ENCODE measurements at places on chromosomes 11 and 22.
A peak's percentile ranks its signal among the peaks of the same experiment; 100 is the strongest.

GRCh38 chr22:50477923-50478322, 3.1 kb upstream of the SBF1 start:
- no peaks in the 10 kb centered on the region for H3K27me3 ChIP-seq
- no peak overlapping the region for H3K4me3 ChIP-seq
- H3K27ac ChIP-seq: no peak overlapping the region
- peaks cover 10% of the 10 kb centered on the region for H3K4me1 ChIP-seq
- H3K36me3 ChIP-seq: no peaks in the 10 kb centered on the region

GRCh38 chr11:68383976-68384501, 71.6 kb downstream of the LRP5 start:
- peak; percentile 83 for DNase-seq
- H3K4me3 ChIP-seq: no peak overlapping the region
- no peak overlapping the region for H3K27ac ChIP-seq
- no peaks in the 10 kb centered on the region for H3K27me3 ChIP-seq
- no peaks in the 10 kb centered on the region for H3K36me3 ChIP-seq
- peaks cover 12% of the 10 kb centered on the region for H3K4me1 ChIP-seq

DNA sequence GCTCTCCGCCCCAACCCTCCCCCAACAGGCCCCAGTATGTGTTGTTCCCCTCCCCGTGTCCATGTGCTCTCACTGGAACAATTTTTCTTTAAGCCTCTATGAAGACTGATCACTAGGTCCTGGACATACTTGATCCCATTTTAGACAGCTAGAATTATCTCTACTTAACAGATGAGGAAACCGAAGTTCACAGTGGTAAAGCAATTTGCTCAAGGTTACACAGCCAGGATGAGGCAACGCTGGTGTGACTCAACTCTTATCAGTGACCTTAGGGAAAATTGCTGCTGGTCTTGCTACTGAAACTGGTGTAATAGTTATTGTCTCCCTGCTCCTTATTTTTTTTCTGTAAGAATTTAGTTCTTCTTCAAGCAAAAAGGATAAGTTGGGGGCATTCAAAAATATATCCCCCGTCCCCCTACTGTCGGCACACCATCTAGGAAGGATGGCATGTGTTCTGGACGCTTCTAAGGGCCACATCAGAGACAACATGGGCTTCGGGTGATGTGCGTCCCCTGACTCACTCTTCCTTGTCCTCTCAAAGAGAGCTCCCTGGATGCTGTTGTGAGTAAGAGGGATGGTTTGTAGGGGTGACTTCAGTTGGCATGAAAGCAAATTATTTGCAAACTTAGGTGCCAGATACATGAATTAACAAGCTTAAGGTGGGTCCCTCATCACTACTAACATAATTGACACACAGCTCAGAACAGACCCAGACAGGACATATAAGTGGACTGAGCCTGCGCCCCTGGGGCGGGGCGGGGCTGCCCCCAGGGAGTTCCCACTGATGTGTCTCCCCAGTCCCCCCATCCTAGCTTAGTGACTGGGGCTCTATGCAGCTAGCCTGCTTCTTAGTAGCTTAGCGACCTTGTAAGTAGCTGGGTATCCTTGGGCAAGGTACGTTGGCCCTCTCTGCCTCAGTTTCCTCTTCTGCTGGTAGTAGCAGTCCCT, 23.6 kb upstream of the ALX4 start:
- DNase-seq: no peak
- no peaks in the 10 kb centered on the region for H3K36me3 ChIP-seq
- no peaks in the 10 kb centered on the region for H3K4me1 ChIP-seq
- no peak overlapping the region for H3K27ac ChIP-seq
- H3K27me3 ChIP-seq: no peaks in the 10 kb centered on the region

DNA sequence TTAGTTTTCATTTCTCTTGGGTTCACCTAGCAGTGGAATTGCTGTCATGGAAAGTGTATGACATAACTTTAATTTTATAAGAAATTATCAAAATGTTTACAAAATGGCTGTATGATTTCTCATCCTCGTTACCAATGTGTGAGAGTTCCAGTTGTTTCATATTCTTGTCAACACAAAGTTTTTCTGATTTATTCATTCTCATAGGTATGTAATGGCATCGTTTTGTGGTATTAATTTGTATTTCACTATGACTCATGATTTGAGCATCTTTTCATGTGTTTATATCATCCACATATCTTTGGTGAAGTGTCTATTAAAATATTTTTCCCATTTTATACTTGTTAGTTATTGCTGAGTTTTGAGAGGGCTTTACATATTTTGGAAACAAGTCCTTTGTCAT, 5.5 kb downstream of the FAM111B start:
- DNase-seq: no peak
- H3K4me3 ChIP-seq: no peak overlapping the region
- H3K4me1 ChIP-seq: no peaks in the 10 kb centered on the region
- no peak overlapping the region for H3K27ac ChIP-seq
- no peaks in the 10 kb centered on the region for H3K27me3 ChIP-seq

DNA sequence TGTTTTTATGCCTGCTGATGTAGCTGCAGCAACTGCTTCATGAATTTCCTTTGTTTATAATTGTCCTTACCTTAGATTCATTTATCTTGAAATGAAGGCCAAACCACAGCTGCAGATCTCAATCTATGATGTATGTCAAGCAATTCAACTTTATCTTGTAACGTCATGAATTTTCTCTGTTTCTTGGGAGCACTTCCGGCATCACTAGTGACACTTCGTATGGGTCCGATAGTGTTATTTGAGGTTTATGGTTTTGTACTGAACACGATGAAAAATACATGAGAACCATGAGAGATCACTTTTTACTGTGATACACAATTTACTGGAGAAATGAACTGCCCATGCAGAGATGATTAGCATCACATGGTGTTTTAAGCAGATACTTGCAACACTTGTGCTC, 98.5 kb downstream of the CSTPP1 start:
- H3K27ac ChIP-seq: no peak overlapping the region
- H3K4me3 ChIP-seq: no peak overlapping the region
- H3K27me3 ChIP-seq: no peaks in the 10 kb centered on the region
- no peak for DNase-seq
- no peaks in the 10 kb centered on the region for H3K4me1 ChIP-seq
- no peaks in the 10 kb centered on the region for H3K36me3 ChIP-seq

- DNase-seq: no peak
- H3K4me3 ChIP-seq: no peak overlapping the region
- H3K27me3 ChIP-seq: no peaks in the 10 kb centered on the region
These were observed 1381.5 kb upstream of the TENM4 start for GRCh38 chr11:80822308-80822707.

DNA sequence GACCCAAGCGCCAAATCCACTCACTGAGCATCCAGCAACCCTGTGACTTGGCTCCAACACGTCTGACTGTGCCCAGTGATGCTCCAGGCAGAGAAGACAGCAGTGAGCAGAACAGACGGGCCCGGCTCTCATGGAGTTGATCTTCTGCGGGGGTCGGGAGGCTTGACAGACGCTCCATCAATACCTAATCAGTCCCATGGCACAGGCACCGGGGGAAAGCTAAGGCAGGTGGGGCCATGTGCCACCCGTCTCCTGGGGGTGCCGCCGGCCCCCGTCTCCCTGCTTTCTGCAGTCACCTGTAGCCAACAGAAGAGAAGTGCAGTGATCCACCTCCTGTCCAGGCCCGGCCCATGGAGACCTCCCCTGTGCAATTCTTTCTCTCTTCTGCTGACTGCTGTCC, 47.5 kb downstream of the LINC01488 start:
- H3K27ac ChIP-seq: no peak overlapping the region
- H3K36me3 ChIP-seq: no peaks in the 10 kb centered on the region
- no peaks in the 10 kb centered on the region for H3K4me1 ChIP-seq
- no peak overlapping the region for H3K4me3 ChIP-seq
- H3K27me3 ChIP-seq: no peaks in the 10 kb centered on the region

GRCh38 chr11:47434011-47434786, 8.0 kb upstream of the PSMC3 start:
- peaks cover 17% of the 10 kb centered on the region for H3K4me1 ChIP-seq
- H3K4me3 ChIP-seq: no peak overlapping the region
- no peaks in the 10 kb centered on the region for H3K27me3 ChIP-seq
- H3K36me3 ChIP-seq: no peaks in the 10 kb centered on the region
- DNase-seq: peak; percentile 71

DNA sequence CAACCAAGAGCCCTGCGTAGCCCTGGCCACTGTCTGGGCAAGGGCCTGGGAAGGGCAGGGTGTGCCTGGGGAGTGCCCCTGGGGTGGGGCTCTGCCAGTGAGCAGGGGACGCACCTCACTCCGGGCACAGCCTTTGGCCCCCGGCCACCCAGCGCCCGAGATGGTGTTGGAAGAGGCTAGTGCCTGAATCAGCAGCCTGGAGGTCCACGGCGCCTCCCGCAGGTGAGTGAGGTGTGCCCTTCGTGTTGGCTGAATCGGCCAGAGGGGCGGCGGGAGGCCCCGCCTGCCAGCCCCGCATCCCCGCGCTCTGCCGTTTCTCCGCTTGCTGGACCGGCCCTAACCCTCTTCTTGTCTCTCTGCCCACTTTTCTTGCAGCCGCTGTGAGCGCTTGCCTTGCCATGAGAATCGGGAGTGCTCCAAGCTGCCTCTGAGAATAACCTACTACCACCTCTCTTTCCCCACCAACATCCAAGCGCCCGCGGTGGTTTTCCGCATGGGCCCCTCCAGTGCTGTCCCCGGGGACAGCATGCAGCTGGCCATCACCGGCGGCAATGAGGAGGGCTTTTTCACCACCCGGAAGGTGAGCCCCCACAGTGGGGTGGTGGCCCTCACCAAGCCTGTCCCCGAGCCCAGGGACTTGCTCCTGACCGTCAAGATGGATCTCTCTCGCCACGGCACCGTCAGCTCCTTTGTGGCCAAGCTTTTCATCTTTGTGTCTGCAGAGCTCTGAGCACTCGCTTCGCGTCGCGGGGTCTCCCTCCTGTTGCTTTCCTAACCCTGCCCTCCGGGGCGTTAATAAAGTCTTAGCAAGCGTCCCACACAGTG, 60.1 kb downstream of the FBLN1 start:
- H3K4me1 ChIP-seq: no peaks in the 10 kb centered on the region
- no peak overlapping the region for H3K4me3 ChIP-seq
- H3K27me3 ChIP-seq: no peaks in the 10 kb centered on the region

DNA sequence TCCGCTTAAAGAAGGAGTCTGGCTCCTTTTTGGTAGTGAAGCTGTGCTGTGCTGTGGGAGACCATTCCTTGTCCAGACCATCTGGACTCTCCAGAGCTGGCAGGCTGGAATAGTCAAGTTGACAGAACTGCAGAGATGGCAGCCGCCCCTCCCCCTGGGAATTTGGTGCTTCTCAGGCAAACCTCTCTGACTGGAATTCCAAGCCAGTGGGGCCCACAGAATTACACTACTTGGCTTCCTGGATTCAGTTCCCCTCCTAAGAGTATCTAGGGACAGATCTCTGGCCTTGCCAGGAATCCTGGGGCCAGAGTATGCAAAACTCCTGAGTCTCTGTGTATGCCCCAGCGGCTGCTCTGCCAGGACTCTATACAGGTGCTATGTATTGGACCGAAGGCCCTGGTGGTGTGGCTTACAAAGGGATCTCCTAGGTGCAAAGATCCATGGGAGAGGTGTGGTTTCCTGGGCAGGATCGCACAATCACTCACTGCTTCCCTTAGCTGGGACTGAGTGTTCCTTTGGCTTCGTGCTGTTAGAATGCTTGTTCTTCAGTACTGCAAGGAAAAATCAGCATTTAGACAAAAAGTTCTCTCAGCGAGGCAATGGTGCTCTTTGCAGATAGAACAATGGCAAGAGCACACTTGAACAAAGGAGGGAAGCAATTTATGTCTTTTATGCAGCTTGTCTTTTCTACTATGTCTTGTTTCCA, 86.8 kb downstream of the PRMT3 start:
- H3K27ac ChIP-seq: no peak overlapping the region
- no peak for DNase-seq
- no peaks in the 10 kb centered on the region for H3K4me1 ChIP-seq
- H3K27me3 ChIP-seq: no peaks in the 10 kb centered on the region
- H3K36me3 ChIP-seq: no peaks in the 10 kb centered on the region
- H3K4me3 ChIP-seq: no peak overlapping the region

DNA sequence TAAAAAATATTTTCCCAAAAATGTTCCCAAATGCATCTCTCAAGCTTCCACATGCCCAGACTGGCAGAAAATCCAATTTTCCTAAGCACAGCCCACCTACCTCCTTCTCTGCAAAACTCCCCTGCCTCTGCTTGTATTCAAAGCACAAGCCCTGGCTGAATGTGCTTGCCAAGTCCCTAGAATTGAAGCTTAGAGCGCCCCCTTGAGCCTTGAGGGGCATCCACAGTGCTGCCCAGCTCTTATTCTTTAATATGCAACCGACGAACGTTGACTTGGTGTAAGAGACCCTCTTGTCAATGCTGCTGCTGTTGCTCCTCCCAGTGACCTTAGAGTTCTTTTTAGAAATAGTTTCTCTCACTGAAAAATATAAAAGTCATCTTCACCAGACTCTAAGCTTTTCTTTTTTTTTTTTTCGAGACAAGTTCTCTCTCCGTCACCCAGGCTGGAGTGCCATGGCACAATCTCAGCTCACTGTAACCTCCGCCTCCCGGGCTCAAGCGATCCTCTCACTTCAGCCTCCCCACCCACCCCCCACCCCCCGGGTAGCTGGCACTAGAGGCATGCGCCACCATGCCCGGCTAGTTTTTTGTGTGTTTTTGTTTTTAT, 63.5 kb upstream of the CAPRIN1 start:
- no peaks in the 10 kb centered on the region for H3K27me3 ChIP-seq
- no peaks in the 10 kb centered on the region for H3K4me1 ChIP-seq
- peak; percentile 82 for DNase-seq
- H3K4me3 ChIP-seq: no peak overlapping the region

GRCh38 chr11:17386331-17387084, 2.0 kb downstream of the KCNJ11 start:
- H3K36me3 ChIP-seq: no peaks in the 10 kb centered on the region
- no peak overlapping the region for H3K4me3 ChIP-seq
- H3K4me1 ChIP-seq: peaks cover 3% of the 10 kb centered on the region
- H3K27me3 ChIP-seq: no peaks in the 10 kb centered on the region
- no peak overlapping the region for H3K27ac ChIP-seq

- H3K27ac ChIP-seq: peak overlapping the region; percentile 96
- DNase-seq: no peak
- no peak overlapping the region for H3K4me3 ChIP-seq
- no peaks in the 10 kb centered on the region for H3K27me3 ChIP-seq
- H3K36me3 ChIP-seq: no peaks in the 10 kb centered on the region
These were observed 1.7 kb upstream of the USP28 start for GRCh38 chr11:113876798-113877669.

GRCh38 chr22:46045459-46046298, 68.7 kb upstream of the WNT7B start:
- peak overlapping the region; percentile 97 for H3K27ac ChIP-seq
- DNase-seq: peak; percentile 32
- peaks cover 57% of the 10 kb centered on the region for H3K4me1 ChIP-seq
- H3K36me3 ChIP-seq: no peaks in the 10 kb centered on the region
- no peaks in the 10 kb centered on the region for H3K27me3 ChIP-seq

GRCh38 chr11:120914601-120915000, 109.3 kb upstream of the TBCEL start:
- no peak overlapping the region for H3K27ac ChIP-seq
- H3K36me3 ChIP-seq: no peaks in the 10 kb centered on the region
- DNase-seq: no peak
- H3K4me3 ChIP-seq: no peak overlapping the region
- no peaks in the 10 kb centered on the region for H3K4me1 ChIP-seq
